ENCODE measurements at places on chromosomes 3 and 15.

DNA sequence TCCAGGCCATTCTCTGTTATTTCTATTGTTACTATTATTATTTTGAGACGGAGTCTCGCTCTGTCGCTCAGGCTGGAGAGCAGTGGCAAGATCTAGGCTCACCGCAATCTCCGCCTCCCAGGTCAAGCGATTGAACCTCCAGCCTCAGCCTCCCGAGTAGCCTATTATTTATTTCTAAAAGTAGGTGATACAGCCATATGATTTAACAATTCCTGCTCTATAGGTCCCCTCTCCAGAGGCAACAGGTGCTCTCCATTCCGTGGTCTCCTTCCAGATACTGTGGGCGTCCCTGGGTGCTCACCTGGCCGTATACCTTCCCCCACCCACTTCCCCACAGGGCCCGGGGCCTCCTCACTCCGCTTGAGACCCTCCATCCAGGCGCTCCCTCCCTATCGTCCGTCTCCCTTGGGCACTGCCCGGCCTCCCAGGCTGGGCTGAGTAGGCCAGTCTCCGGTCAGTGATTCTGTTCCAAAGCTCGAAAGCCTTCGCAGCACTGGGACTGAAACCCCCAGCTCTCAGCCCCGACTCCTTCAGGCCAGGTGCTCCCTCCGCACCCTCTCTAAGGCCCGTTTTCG is 708 bp upstream of the PTPN23 start:
- DNase-seq = no peak

DNA sequence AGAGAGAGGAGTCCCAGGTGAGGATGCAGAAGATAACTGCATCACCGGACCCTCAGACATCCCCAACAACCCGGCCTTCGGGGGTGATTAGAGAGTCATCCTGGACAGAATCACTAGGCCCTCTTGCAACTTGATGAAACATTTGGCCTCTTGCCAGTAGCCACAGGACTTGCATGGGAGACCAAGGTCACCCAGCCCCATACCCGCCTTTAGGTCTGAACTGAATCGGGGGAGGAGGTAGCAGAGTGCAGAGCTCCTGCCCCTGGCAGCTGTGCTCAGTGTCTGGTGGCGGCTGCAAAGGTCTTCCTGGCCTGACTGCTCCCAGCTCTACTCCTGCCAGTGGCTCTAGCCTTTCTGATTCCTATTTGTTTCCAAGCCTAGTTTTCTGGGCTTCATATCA is 12.4 kb downstream of the PIF1 start:
- DNase-seq = no peak

DNA sequence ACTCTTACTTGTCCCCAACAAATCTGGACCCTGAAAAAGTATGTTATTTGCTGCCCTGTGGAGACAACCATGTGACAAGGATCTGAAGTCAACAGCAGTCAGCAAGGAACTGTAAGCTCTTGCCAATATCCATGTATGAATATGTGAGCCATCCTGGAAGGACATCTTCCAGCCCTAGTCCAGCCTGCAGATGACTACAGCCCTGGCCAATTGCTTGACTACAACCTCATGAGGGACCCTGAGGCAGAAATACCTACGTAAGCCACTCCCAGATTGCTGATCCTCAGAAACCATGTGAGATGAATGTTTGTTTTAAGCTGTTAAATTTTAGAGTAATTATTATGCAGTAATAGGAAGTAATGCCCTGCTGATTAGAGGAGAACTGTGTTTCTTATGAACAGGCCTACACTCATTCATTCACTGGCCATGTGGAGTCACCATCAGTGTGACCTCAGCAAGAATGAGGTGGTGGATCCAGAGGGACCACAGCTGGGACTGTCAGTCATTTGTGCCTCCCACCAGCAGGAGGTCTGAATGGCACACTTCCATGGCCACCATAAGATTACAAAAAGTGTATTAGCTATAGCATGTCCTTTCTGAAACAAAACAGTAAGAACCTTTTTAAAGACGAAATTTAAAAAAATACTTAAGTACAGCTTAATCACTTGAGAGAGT is 92.6 kb downstream of the TFDP2 start:
- DNase-seq = no peak

DNA sequence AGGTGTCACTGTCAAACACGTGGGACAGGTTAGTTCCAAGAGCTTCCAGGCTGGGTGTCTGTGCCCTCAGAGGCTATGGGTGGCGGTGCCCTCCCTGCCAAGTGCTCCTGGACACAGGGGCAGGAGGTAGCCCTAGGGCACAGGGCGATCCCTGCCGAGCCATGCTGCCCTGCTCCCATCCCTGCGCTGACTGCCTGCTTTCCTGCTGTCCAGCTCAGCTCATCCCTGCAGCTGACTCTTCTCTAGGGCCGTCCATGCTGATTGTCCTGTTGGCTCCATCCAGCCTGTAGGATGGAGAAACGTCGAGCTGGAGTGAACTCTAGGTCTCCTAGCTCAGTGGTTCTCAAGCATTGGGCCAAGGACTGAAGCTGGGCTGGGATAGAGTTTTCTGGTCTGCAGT is 3.7 kb downstream of the PDIA5 start:
- no peak for DNase-seq

GRCh38 chr15:95485367-95485766 is 845.1 kb upstream of the NR2F2 start:
- no peak for DNase-seq

GRCh38 chr15:53160092-53160704 is 370.1 kb upstream of the ONECUT1 start:
- no peak for DNase-seq

DNA sequence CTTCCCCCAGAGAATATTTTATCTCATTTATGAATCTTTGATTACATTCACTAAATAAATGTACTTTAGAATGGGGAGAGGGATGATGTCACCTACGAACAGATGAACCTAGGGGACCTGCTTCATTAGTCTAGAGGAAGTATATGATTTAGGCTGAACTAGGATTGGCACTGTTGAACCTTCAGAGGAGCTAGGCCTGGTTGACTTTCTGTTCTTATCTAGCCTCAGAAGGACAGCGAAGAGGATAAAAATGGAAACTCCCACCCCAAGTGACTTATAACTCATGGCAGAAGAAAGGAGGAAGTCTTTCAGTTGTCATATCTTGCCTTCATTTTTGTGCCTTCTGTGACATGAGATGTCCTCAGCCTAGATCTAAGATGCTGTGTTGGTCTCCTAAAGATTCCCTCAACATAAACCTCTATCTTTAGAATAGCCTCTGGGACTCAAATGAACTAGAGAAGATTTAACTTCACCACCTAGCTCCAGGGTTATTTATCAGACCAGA is 42.6 kb downstream of the POLG start:
- no peak for DNase-seq

- no peak for DNase-seq
Observed at GRCh38 chr3:110910346-110910955, 161.2 kb upstream of the NECTIN3 start.

- no peak for DNase-seq
Observed at GRCh38 chr3:112114576-112115160, 18.4 kb downstream of the GCSAM start.

DNA sequence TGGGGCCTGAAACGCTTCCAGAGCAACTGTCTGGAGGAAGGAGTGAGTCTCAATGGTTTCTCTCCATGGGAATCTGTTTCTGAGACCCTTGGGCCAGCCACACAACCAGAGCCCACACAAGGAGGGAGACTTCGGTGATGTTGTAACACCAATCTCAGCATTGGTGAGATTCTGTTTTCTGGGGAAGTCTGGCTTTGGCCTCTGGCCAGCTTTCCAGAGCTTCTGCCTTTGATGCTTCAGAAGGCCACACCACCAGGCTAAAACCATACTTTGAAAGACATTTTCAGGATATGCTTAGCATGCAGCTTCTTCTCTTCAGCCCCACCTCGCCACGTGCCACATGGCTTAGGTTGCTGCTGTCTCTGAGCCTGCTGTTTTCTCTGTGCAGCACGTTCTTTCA is 3.6 kb upstream of the EEFSEC start:
- DNase-seq = no peak

GRCh38 chr3:48125013-48125705 is 63.1 kb downstream of the CDC25A start:
- DNase-seq = no peak

GRCh38 chr3:34394978-34395748 is 596.7 kb downstream of the PDCD6IP start:
- DNase-seq = no peak

- no peak for DNase-seq
Observed at GRCh38 chr3:157590273-157590672, 87.1 kb upstream of the VEPH1 start.

GRCh38 chr15:39181056-39181747 is 399.7 kb upstream of the THBS1 start:
- no peak for DNase-seq

DNA sequence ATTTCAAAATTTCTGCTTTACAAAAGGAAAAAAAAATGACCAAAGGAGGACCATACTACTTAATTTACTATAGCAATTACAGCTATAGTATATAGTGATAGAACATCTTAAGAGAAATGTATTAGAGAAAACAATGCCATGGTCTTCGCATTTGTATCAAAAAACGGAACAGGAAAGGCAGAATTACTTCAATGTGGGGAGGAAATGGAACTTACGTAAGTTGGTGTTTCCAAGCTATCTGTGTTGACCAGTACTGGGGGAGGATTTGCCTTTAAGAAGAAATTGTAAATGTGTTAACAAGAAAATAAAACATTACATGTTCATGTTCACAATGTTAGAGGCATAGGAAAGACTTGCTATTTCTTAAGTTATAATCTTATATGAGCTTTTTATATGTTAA is 119.9 kb upstream of the MELTF start:
- no peak for DNase-seq

GRCh38 chr3:195259154-195259474 is 11.8 kb downstream of the XXYLT1 start:
- no peak for DNase-seq

- no peak for DNase-seq
Observed at GRCh38 chr15:66004618-66005262, 135.4 kb downstream of the RAB11A start.

DNA sequence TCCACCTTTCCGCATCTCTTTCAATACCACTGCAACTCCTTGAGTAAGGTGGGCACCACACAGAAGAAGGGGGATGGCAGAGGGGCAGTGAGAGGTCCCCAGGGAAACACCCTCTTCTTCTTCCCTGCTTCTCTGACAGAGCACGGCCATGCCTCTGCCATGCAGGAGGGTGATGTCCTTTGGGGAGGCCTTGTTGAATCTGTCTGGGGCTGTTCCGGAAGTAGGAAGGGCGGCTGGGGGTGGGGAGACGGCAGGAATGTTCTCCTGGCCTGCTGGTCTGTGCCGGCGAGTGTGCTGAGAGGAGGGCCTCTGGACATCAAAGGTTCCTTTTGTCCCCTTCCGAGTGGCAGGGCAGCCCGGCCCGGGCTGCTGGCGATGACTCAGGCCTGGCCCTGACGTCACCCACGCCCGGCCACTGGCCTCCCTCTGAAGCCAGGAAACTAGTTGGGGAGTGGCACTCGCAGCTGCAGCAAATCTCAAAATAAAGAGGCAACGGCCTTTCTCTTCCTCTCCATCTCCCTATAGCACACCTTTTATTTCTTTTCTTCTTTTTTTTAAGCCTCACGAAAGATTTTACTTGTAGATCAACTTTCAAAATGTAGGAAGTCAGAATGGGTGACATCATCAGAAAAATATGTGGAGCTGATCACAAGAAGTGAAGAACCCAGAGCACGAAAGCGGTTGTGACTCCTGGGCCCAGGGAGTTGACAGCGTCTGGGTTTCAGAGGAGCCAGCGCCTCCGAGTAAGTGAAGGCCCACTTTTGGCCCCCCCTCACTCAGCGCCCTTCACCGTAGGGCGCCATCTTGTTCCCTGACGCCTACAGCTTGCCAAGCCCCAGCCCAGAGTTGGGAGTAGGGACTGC is at the start of gene ZBTB38:
TSS of gene ZBTB38 (plus strand) at position 443 of the 863 bp plus-strand sequence. CDS start 73,885 bp downstream, outside the sequence.
- peak; percentile 93 for DNase-seq

GRCh38 chr3:194937882-194938321 is 252.2 kb downstream of the FAM43A start:
- no peak for DNase-seq

DNA sequence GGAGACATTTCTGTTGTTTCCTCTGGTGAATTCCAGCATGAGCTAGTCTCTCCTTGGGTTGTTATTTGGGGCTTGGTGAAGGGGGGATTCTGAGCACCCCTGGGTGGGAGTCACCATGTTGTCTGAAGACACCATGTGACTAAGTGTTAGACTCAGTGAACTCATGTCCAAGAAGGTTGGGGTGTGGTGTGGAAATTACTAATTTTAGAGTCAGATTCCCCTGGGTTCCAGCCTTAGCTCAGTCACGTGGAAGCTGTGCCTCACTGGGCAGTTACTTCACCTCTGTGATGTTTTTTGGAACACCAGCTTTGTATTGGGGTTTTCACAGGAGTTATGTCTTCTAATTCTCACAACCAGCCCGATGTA is 171.5 kb downstream of the RPLP1 start:
- DNase-seq = no peak

DNA sequence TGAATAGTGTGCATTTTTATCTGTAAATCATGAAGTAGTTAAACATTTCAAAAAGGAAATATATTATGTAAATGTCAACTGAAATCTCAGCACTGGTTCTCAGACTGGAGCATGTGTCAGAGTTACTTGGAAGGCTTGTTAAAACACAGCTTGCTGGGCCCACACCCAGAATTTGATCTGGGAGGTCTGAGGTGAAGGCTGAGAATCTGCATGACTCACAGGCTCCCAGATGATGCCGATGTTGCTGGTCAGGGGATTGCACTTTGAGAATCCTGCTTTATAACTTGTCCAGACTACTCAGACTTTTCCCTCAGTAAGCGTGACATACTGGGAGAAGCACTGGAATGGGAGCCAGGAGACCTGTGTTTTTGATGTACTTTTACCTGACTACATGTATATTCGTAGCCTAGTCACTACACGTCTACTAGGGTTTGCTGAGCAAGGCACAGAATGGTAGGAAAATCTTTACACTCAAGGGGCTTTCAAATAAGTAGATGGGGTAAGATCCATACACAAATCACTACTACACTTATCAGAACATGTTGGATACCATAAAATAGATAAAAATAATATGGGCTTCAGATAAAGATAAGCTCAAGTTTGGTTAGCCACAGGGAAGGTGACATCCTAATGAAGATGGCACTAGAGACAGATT is 77.1 kb upstream of the MEX3B start:
- DNase-seq = no peak

DNA sequence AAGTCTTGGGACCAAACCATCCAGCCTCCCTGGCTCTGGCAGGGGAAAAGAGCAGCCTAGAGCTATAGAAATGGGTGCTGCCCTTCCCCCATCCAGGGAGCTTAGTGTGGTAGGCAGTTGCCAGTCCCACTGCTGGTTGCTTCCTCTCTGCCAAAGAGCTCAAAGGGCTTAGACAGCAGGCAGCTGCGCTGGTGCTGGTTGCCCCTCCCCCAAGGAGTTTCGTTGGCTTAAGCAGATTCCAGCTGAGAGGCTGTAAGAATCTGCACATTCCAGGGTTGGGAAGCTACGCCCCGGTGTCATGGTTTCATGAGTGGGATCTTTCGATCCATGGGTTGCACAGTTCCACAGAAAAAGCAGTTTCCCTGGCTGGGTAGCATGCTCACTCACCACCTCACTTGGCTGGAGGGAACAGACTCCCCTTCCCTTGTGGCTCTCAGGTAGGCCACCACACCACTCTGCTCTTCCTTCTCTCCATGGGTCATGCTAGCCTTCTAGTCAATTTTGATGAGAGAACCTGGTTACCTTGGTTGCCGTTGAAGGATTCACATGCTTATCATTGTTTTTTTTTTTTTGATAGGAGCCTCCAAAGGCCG is 195.1 kb downstream of the EPHA6 start:
- DNase-seq = no peak
